ENCODE measurements at places on chromosomes 12 and 14. TPM values are rescaled to one million over a fixed set of nuclear protein-coding genes. Genes with fewer than 3 reads are reported as not detected.
A peak's percentile ranks its signal among the peaks of the same experiment; 100 is the strongest.

DNA sequence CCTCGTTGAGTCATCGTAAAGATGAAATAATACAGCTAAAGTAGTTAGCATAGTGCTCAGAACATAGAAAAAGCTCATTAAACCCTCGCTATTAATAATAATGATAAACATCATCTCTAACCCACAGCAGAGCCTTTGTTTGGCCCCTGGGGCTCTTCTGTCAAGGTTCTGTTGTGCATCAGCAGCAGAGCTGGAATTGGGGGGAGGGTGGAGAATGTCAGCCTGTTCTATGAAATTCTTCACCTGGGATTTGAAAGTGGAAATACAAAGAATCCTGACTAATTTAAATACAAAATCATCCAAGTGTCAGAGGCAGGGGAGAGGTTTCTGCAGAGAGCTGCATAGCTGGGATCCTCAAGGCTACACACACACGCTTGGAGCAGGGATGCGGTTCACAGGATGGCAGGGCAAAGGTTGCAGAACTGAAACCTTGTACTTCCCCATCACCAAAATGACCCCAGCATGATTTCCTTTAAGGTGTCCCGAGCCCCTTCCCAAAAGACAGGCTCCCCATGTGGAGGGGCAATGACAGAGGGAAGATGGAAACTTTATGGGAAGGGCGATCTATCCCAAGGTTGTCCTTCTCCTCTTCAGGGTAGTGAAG is 71.8 kb downstream of the DAD1 start:
- DNase-seq: no peak

GRCh38 chr14:20400965-20401593 is 12.2 kb downstream of the TEP1 start:
- no peak for DNase-seq

- peak; percentile 94 for DNase-seq
These were observed 148.8 kb upstream of the GARIN6 start for GRCh38 chr12:99498756-99499155.

FAM181A gene
- not detected for polyA plus RNA-seq

DNA sequence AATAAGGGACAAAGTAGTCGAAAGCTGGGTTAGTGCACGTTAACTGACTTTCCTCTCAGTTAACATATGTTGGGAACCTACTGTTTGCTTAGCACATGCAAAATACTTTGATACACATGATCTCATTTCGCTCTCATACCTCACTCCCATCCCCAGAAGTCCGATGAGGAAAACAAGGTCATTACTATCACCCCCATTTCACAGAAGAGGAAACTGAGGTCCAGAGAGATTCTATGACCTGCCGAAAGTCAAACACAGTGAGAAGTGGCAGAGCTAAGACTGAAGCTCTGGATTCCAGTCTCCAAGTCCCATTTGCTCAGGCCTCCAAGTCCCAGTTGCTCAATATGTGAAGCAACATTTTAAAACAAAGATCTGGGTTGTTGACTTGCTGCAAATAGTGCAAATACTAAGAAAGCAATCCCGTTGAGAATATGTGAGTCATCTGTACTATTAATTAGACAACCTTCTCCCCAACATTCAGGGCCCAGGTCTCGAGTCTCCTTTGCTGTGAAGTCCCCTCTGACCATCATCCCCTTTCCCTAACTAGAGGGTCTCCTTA is 170.6 kb upstream of the PWP1 start:
- DNase-seq: peak; percentile 69

ZCCHC8 gene
- 11.6 TPM for polyA plus RNA-seq

PDZRN4 gene
- not detected for polyA plus RNA-seq

GRCh38 chr12:103530307-103531066 is 34.7 kb upstream of the C12orf42 start:
- no peak for DNase-seq

BORCS5 gene
- 17.9 TPM for polyA plus RNA-seq

GPR132 gene
- polyA plus RNA-seq: not detected

DNA sequence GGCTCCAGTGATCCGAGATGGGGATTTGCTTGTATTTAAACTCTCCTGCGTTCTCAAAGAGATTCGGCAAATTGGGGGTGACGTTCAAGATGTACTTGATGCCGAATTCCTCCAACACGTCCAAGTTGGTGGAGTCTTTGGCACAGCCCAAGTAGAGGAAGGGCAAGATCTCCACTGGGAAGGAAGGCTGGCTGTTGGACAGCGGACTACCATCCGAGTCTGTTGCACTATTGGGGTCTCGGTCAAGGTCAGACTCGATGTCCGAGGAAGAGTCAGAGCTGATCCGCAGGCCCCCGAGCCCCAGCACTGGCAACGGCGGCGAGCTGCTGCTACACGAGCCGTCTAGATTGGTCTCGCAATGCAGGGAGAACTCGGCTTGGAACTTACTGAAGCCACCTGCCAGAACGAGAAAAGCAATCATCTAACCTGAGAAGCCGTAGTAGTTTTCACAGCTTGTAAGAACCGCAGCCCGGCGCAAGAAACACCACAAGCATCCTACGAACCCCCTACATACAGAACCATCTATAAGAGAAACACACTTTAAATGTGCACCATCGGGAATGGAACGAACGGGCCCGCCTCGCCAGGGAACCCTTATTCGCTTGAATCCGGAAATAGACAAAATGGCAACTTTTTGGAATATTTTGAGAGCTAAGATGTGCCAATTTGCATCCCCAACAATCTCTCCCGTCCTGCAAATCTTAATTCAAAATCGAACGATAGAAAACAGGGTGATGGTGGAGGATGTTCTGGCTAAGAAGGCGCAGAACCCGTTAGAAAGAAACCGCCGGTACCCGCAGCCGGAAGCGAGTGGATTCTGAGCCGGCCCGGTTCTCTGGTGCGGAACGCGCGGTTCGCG is 1.4 kb downstream of the DUSP6 start:
- peak; percentile 45 for DNase-seq

GRCh38 chr12:100302081-100302480 is 35.1 kb downstream of the SCYL2 start:
- DNase-seq: no peak

- no peak for DNase-seq
These were observed 442.5 kb downstream of the CCER1 start for GRCh38 chr12:90512518-90512917.

Data from fibroblast of lung (primary cell).